Lower leg skin (tissue), 4 donors: ENCODE measurements at places on chromosomes 4 and X. TPM values are rescaled to one million over a fixed set of nuclear protein-coding genes. Genes with fewer than 3 reads are reported as not detected.
A peak's percentile ranks its signal among the peaks of the same experiment; 100 is the strongest.

DNA sequence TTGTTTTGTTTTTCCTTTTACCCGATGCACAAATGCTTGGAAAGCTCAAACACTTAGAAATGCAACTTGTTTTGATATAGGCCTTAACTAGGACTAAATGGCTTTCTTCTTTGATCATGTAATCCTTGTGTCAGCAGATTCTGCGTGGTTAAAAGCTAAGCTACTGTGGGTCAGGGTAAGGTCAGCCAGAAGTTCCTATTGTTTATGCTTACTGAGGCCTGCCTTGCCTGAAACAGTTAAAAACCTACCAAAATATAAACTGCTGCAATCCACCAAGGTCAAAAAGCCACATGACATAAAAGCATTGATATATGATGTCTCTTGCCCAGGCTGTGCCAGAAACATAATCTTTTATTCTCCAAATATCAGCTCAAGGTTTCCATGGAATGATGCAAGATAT is 223.4 kb downstream of the FAM47B start:
- no peak for DNase-seq

DNA sequence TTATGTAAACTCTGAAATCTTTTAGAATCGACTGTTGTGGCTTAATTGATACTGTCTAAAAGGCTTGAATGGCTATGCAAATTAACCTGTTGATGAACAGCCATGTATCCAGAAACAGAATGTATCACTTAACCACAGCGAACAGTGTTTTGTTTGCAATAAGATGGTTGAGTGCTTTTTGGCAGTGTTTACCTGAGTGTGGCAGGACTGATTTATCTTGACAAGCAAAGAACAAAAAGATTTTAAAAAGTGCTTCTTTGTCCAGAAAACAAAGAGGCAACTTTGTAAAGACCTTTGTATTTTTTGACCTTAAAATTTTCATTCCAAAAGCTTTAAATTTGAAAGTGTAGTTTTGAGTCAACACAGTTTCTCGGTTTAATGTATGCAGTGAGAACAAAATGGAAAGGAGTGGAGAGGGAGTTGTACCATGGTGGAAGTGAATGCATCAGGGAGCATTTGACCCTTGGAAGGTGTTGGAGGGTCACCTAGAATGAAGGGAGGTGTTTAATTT is 18.0 kb downstream of the ARHGAP10 start:
- no peak for DNase-seq

GRCh38 chrX:150372280-150372679 is 9.2 kb downstream of the MAMLD1 start:
- no peak for DNase-seq

DNA sequence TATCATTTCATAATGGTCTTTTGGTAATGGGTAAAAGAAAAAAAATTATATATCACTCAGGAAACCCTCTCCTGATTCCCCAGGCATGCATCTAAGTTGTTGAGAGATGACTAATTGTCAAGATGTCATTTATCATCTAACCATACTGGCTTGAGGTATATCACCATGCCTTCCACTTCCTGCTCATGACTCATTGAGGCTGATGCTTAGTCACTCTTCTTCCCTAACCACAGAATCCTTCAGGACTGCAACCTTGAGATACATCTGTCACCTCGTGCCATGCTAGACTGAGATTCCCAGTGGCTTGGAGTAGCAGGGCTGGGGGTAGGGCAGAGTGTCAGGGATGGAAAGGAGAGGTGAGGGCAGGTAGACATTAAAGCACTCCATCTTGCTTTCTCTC is 782.5 kb upstream of the INTU start:
- no peak for DNase-seq

DNA sequence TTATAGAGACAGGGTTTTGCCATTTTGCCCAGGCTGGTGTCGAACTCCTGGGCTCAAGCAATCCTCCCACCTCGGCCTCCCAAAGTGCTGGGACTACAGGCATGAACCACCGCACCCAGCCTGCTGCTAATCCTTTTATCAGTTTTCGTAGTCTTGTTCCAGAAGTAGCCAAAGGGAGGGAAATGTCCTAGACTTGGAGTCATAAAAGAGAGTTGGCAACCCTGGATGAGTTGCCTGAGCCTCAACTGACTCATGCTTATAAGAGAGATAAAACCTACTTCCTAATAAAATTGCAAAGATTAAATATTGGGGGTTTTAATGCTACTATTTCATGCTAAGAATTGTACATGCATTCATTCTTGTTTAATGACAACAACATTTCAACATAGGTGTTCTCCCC is 44.3 kb downstream of the CD40LG start:
- DNase-seq = no peak

- DNase-seq = no peak
These were observed 60.2 kb upstream of the MSN start for GRCh38 chrX:65607070-65607742.

- peak; percentile 43 for DNase-seq
These were observed 1.5 kb upstream of the ANXA5 start for GRCh38 chr4:121698236-121698671.

DNA sequence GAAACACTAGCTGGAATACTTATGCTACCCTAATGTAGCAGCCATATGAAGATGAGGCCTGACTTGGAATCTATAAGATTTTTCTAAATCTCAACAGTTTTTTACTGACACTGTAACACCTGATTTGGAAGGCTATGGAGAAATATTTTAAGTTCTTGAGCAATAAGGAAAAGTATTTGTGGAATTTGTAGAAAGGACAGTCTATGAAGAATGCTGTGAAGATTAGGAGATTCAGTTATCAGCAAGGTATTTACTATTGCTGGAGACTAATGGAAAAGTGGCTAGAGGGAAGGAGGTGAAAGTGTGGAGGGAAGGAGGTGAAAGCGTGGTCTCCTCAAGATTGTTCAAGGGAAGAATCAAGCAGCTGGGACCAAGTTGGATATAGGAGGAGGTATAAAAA is 190.0 kb upstream of the EMCN start:
- DNase-seq = no peak

DNA sequence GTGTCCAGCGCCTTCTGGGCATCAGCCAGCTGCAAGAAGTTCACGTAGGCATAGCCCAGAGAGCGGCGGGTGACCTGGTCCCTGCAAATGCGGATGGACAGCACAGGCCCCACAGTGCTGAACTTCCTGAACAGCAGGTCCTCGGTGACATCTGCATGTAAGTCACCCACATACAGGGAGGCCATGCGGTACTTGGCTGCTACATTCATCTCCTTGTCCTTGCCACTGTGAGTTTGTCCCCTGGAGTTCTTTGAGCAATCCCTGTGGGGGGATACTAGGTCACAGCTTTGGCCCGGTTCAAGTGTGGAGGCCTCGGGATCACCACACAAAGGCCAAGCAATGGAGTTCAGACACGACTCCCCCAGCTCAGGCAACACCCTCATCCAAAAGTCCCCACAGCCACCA is 776 bp downstream of the PABPC4L start:
- peak; percentile 72 for DNase-seq

- no peak for DNase-seq
These were observed 145.4 kb upstream of the HUWE1 start for GRCh38 chrX:53831662-53832635.

DNA sequence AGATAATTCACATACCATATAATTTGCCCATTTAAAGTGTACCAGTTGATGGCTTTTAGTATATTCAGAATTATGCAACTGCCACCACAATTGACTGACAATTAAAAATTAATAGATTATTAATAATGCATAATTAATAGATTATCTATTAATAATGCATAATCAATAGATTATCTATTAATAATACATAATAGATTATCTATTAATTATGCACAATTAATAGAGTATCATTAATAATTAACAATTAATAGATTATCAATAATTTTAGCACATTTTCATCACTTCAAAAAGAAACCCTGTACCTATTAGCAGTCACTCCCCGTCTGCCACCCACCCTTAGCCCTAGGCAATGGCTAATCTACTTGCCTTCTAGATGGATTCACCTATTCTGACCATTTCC is 108.6 kb upstream of the NR3C2 start:
- DNase-seq = no peak

DNA sequence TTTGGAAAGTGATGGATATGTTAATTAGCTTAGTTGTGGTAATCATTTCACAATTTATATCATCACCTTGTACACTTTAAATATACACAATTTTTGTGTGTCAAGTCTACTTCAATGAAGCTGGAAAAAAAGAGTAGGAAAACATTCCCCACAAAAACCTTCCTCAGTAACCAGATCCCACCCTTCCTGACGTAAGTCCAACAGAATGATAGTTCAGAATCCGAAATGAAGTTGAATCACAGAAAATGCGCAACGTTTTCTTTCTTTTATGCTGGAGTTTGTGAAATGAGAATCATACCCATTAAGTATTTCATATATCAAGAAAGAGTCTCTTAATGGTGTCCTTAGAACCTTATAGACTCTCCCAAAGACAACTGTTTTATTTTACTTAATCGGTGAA is 292.9 kb downstream of the USP46 start:
- DNase-seq = no peak

DNA sequence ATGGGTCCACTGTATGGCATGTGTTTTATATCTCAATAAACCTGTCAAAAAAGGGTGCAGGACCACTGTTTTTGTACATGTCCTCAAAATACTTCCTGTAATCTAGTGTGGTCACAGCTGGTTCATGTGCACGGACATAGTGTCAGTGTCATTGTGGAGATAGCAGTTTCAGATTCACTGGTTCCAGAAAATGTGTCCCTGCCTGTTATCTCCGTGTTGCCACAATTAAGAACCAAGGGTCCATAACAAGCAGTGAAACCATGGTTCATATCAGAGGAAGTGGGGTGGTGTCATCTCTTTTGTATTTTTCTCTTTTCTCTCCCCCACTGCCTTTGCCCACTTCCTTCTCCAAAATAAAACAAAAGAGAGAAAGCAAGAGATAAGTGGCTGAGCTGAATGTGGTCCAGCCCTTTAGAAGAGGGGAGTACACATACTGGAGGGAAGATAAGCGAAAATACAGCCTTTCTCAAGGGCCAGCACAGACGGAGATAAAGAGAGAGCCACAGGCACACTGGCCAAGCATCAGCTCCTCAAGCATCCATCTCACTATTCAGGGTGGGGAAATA is 51.2 kb downstream of the TBL1X start:
- DNase-seq = no peak

DNA sequence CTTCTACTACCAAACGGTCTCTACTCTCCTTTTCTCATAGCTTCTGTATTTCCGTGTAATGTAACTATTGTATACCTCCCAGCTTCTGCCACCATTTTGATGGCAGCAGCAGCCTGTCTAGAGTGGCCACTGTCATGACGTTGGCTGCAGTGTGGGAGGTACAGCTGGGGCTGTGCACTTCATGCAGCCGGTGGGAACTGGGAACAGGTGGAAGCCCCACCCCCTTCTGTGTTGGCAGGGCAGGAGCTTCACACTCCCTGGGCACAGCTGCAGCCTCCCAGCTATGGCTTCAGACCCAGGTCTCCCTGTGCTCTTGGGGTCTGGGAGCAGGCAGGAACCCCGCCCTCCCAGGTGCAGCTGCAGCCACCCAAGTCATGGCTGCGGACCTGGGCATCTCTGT is 49.8 kb upstream of the SEC24B start:
- DNase-seq = no peak

DNA sequence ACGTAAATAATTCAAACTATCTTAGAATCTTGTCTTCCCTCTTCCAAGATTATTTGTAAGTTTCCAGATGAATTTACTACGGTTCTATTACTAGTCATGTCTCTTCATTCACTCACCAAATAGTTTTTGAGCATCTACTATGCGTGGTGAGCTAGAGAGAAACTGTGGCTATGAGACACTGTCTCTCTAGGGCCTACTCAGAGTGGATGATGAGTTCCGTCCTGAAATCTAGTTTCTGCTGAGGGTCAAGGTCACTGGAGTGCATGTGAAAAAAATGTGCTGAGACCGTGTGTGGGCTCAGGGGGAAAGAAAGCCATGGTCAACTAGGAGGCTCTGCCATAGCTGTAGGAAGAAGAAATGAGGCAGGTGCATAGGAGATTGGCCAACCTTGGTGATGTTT is 320.2 kb upstream of the GATB start:
- no peak for DNase-seq

DNA sequence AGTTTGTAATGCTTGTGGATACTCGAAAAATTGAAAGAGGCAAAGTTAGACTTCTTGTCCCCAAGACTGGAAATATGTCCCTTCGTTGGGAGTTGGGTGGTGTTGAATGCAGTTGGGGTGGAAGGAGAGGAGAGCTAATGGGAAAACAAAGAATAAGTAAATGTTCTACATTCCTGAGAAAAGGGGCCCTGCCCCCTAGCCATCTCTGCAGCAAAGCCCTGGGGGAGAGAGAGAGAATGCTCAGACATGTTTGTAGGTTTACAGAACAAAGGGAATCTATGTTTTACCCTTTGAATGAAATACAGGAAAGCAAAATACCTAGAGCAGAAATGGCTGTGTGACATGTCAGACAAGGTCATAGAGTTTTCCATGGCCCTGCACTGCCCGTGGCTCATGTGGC is 88.1 kb downstream of the RASL11B start:
- DNase-seq = no peak

DNA sequence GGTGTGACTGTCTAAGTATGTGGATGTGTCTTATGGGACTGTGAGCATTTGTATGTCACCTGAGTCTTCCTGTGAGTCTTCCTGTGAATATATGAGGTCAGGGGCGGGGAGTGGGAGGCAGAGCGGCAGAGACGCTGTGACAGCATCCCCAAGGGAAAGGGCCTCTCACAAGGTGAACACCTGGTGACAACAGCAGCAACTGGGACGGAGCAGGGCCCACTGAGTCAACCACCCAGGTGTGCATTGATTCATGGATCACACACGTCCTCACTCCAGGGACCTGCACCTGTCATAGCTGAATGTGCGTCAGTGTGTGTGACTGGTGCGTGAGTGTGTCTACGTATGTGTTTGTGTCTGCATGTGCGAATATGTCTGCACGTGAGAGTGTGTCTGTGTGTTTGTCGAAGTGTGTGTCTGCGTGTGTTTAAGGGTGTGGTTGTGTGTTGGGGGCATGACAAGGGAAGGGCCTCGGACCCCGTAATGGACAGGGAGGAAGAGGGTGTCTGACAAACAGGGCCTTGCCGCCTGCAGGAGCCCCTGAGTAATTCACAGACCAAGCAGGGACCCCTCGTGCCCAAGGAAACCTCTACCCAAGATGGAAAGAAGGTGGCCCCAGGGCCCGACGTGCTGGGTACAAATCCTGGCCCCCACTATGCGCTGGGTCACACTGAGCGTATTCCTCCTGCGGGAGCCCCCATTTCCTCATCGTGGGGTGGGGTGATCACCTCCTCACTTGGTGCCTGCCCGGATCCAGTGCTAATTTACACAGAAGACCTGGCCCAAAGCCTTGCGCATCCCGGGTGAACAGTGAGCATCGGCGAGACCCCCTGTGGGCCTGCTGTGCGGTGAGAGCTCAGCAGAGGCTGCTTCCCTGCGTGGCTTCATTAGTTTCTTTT is 76.7 kb downstream of the ABLIM2 start:
- no peak for DNase-seq

GRCh38 chrX:57353472-57354132 is 67.1 kb downstream of the FAAH2 start:
- DNase-seq = no peak

GRCh38 chrX:21493226-21493830 is 119.1 kb downstream of the CNKSR2 start:
- DNase-seq = no peak

EREG gene
- total RNA-seq = 36.5 TPM

SPINK2 gene
- total RNA-seq = not detected

FOXP3 gene
- 0.78 TPM for total RNA-seq

GASK1B gene
- total RNA-seq = 5.7 TPM

C4orf33 gene
- total RNA-seq = 8.5 TPM

PRICKLE3 gene
- total RNA-seq = 37.9 TPM
